Stimulated activated CD8-positive, alpha-beta memory T cell treated with anti-CD3 and anti-CD28 coated beads, Interleukin-7, amount 100 ng/mL, for 1 hour (primary cell): ENCODE measurements at places on chromosomes 1 and 21.

GRCh38 chr1:25651036-25651640 lies 34.5 kb downstream of the MAN1C1 start:
- DNase-seq: no peak

DNA sequence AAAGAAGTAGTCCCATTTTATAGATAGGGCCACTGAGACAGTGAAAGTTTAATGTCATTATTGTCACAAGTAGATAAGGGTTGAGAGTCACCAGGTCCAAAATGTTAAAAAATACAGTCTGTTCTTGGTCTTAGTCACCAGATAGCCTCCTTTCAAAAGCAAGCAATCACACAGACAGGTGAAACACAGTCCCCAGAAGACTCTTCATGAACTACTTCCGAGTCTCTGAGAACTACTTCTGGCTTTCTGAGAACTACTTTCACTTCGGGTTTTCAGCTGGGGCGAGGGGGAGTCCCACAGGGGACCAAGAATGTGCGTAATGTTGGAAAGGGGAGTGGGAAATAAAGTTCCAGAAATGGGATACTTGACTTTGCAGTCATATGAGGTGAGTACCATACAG lies 143.2 kb downstream of the HHIPL2 start:
- DNase-seq: no peak

- no peak for DNase-seq
Measured at GRCh38 chr1:229068270-229068987, 202.5 kb upstream of the RAB4A start.

- no peak for DNase-seq
Measured at GRCh38 chr1:234241941-234242490, 131.2 kb upstream of the COA6 start.

DNA sequence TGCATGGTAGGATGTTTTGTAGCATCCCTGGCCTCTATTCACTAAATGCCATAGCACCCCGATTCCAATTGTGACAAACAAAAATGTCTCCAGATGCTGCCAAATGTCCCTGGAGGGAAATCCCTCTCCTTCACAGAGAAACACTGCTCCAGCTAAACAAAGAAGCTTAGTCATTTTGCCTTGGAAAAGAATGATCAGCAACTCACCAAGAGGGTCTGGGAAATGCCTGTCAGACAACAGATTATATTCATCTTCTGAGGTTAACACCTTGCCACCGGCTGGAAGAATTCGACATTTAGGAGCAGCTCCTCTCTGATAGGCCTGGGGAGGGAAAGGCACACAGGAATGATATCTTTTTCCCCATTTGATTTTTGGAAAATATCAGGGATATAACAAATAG lies 84.4 kb downstream of the NIBAN1 start:
- no peak for DNase-seq
